ENCODE measurements at places on chromosomes 6 and 20. TPM values are rescaled to one million over a fixed set of nuclear protein-coding genes. Genes with fewer than 3 reads are reported as not detected.

DNA sequence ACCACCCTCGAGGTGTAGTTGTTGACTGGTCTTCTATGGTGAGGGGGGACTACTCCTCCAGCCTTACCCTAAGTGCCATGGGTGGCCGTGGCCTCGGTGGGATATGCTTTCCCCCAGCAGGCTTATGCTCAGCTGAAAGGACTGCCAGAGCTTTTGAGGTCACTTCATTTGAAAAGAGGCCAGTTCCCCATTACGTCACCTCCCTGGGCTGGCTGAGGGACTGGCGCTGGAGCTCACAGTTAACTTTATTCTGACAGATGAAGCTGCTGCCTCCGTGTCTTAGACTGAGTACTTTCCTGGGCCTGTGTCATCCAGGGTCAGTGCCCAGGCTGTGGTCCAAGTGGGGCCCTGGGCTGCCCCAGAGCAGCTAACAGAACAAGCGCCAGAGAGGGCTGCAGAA is 42.8 kb upstream of the PCMTD2 start:
- DNase-seq: no peak

- no peak for DNase-seq
These were observed 1654.1 kb downstream of the GRIK2 start for GRCh38 chr6:103047567-103047966.

DNA sequence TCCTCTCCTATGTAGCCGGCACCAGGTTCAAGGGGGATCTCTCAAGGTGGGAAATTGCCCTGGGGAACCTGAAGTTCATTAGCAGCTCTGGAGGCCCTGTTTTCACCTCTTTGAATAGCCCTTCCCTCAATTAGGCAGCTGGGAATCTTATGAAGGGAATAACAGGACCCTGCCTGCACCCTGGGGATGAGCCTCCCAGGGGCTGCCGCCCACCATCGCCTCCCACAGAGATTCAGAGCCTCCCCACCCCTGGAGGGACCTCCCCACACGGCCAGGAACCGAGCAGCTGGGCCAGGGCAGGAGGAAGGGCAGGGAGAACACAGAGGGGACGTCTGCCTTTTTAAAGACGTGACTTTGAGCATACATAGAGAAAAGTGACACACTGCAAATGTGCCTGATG is 4.6 kb upstream of the EEF1A2 start:
- no peak for DNase-seq

DNA sequence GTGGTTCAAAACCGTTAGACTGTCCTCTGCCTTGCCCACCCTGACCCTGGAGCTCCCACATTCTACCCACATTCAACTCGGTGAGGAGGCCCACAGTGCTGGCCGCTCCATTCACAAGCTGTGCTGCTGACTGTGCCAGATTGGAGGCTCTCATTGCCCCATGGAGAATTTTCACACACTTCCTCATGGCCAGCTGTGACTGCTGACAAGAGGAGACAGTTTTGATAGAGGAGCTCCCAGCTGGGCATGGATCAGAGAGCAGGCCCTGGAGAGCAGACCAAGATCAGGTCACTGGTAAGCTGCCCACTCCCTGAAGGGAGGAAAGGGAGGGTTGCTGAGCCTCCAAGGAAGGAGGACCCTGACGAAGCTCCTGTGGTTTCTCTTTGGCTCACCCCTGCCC is 246.1 kb upstream of the RIN2 start:
- DNase-seq: no peak

DNA sequence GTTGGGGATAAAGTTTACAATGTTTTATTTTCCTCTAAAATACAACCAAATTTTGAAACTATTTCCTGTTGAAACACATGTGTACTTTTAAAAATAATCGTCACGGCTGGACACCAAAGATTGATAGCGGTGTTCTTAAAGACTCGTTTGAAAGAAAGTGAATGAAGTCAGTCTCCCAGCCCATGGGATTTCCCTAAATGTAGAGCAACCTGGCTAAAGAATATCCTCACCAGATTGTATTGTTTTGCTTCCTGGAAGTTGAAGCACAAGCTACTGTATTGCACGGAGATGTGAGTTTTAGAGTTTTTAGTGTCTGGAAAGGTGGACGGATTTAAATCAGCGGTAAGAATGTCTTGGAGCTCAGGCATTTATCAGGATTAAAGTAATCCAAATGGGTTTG is 189.5 kb downstream of the THBS2 start:
- no peak for DNase-seq

DNA sequence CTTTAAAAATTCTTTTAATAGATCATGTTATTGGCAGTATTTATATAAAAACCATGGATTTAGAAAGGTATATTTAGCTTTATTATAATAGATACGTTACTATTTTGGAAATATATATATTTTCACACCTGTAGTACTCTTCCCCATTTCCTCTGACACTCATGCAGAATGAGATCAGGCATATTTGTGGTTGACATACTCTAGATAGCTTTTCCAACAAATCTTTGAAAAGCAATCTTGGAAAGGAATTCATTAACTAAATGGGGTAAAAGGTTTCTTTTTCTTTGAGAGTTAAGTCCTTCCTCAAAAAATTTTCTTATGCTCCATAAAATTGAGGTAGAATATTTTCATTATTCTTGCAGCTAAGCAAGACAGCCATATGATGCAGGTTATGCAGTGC is 14.5 kb downstream of the ASF1A start:
- no peak for DNase-seq

- DNase-seq: no peak
These were observed 22.4 kb downstream of the SYNJ2 start for GRCh38 chr6:158003910-158004700.

DNA sequence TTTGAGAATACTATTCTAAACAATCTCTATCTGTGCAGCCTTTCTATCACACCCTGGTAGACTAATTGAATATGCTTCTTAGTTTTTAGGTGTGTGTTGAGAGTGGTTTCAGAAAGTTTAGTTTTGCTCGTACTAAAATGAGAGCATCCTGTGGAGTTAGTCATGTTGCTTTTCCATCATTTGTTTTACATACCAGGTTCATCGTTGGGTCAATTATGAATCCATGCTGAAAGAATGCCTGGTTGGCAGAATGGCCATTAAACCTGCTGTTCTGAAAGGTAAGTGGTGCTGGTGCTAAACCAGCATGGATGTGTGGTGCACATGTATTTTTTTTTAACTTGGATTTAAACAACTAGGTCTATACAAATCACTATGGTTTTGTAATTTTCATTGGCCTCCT is 49.3 kb downstream of the CYB5R4 start:
- DNase-seq: no peak

- DNase-seq: no peak
These were observed 75.1 kb upstream of the ATXN1 start for GRCh38 chr6:16836144-16836981.

GRCh38 chr20:50883856-50884255 is 47.4 kb downstream of the ADNP start:
- DNase-seq: no peak

Gene PLCB1
- total RNA-seq: 98.3 TPM

Gene BIRC7
- total RNA-seq: 1.6 TPM

Gene TNFRSF21
- 27.4 TPM for total RNA-seq

Gene COL11A2
- 4.9 TPM for total RNA-seq

Gene TSPO2
- 1.6 TPM for total RNA-seq

Gene PRKN
- 9.5 TPM for total RNA-seq
